ENCODE measurements at places on chromosomes 1 and 21. TPM values are rescaled to one million over a fixed set of nuclear protein-coding genes. Genes with fewer than 3 reads are reported as not detected.

GRCh38 chr1:217647791-217648190 is 16.6 kb downstream of the SPATA17 start:
- DNase-seq, result no peak

- DNase-seq, result no peak
These were observed 41.8 kb downstream of the S100B start for GRCh38 chr21:46562964-46563607.

TNFRSF25 gene
- 88.5 TPM for total RNA-seq

- no peak for DNase-seq
These were observed 191.2 kb upstream of the PROX1 start for GRCh38 chr1:213796525-213796924.

ESRRG gene
- total RNA-seq, result not detected

MYBPH gene
- not detected for total RNA-seq

NR1I3 gene
- total RNA-seq, result not detected

- DNase-seq, result no peak
These were observed 16.0 kb upstream of the SCCPDH start for GRCh38 chr1:246708166-246708565.

FAM72C gene
- 11.1 TPM for total RNA-seq

C1orf87 gene
- not detected for total RNA-seq

BSND gene
- total RNA-seq, result 0.05 TPM

ANGPTL3 gene
- total RNA-seq, result not detected

DNA sequence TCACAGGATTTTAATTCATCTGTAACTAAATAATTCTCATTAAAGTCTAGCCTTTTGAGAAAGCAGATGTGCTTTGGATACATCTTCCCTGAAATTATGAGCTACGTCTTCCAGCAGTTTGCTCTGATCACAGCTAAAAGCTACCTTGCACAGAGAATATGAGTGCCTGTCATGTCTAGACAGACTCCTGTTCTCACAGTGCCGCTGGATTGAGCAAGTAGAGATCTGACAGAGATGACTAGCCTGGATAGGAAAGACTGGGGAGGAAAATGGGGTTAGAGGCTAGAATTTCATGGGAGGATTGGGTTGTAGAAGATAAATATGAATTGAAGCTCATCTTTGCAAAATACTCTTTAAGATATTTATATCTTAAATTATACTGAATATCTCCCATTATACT is 24.1 kb downstream of the CEPT1 start:
- no peak for DNase-seq

GRCh38 chr1:72827278-72827677 is 544.9 kb upstream of the NEGR1 start:
- no peak for DNase-seq

- no peak for DNase-seq
These were observed 6.1 kb upstream of the AGO3 start for GRCh38 chr1:35924838-35925237.

DNA sequence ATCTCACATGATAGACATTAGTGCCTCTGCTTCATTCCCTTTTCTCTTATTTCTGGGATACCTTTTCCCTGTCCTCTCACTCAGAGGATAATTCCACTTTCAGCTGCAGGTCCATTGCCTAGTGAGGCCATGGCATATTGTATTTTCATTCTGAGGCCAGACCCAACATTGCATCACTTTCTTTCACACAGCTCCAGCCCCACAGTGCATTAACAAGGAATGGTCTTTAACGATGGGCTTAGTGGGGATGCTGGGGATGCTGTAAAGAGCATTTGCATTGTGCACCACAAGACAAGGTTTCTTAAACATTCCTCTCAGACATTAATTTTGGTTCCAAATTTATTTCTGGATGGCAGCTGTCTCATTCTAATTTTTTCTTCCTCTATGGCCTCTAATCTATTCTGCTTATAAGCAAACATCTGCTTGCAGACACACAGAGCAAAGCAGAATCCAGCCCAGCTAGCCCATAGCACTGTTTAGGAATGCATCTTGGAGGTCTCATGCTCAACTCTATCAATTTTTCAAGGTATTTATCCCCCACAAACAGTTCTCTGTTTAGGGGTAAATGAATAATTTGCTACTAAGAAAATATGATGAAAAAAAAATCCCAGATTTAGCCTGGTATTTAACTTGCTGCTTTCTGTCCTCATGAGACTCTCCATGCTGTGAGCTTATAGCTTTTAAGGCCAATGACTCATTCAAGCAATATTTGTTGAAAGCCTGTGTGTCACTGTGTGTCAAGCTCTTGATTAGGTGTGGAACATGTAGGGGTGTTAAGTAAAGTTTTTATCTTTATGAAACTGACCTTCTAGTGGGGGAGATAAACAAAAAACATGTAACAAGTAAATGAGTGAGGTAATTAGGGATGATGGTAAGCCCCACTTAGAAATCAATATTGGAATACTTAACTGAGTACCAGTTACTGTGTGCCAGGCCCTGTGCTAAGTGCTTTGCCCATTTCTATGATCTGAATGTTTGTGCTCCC is 44.5 kb upstream of the CCDC190 start:
- DNase-seq, result no peak

DNA sequence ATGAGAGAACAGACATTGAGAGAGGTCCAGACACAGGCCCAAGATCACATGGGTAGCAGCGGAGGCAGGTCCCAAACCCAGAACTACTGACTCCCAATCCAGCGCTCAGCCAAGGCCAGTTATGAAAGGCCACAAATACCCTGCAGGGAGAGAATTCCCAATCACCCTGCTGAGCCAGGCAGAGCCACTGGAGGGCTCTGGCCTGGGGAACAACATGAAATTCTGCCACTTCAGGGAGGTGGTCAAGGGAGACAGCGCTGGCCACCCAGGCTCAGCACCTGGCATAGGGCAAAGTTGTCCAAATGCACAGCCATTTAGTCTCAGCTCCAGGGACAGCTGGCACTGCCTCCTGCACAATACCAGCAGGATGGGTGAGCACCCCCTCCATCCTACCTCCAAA is 27.5 kb downstream of the SLC9A1 start:
- DNase-seq, result no peak

GRCh38 chr1:241598249-241598648 is 41.9 kb downstream of the CHML start:
- no peak for DNase-seq

DNM3 gene
- total RNA-seq, result 2.1 TPM

FCRL1 gene
- total RNA-seq, result not detected

AK5 gene
- 7.0 TPM for total RNA-seq

- no peak for DNase-seq
These were observed 14.1 kb upstream of the THEM4 start for GRCh38 chr1:151923422-151923821.

GRCh38 chr1:246416261-246416660 is 90.8 kb downstream of the SMYD3 start:
- no peak for DNase-seq

DNA sequence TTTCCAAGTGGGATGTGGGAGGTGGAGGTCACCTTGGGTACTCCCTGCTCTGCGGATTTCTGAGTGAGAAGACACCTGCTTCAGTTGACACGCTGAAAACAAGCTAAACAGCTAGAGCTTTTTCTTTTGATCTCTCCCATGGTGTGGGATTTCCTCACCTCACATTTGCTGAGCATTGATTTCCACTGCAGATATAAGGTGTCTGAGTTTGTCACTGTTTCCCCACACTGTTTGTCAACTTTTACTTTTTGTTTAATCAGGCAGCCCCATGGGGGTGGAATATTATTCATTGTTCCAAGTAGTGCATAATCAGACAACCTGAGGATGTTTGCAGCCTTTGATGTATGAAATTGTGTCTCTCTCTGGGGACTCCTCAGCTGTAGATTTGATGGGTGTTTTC is 49.5 kb downstream of the FASLG start:
- peak; percentile 60 for DNase-seq

GRCh38 chr1:21655748-21656147 is 13.4 kb downstream of the RAP1GAP start:
- no peak for DNase-seq

VWA5B1 gene
- total RNA-seq, result 0.15 TPM

UMODL1 gene
- total RNA-seq, result 0.21 TPM

- DNase-seq, result no peak
These were observed 3.7 kb upstream of the ALX3 start for GRCh38 chr1:110074166-110074565.

DNA sequence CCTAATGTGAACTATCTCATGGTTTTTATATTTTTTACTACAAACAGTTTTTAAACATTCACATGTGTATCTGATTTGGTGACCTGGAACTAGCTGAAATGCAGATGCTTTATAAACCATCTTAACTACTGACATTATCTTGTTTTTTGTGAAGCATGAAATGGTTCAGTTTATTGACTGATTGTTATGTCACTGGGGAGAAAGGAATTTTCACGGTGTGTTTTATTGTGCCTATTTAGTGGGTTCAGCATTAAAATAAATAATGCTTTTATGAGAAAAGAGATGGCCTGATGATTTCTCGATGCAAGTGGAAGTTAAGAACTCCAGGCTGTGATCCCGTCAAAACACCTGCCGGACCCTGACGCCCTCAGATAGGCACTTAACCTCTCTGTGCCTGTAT is 79.9 kb upstream of the KIF26B start:
- no peak for DNase-seq

ASCL5 gene
- total RNA-seq, result not detected

DNA sequence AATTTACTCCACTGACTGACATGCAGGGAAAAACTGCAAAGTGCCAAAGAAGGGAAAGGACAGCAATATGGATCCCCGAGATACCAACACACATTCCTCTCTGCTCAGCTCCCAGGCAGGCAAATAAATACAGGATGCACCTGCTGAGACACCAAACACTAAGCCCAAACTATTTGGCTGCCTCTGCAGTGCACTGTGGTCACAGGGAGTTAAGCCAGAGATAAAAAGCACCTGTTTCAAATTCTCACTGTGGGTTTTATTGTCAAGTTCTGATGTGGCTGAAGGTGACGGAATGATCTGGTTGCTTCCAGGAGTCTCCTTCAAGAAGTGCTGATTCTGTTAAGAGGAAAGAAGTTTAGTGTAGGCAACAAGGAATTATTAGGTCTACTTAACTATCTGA is 17.7 kb downstream of the TEX38 start:
- DNase-seq, result no peak

GRCh38 chr1:15883326-15883725 is 35.8 kb downstream of the SPEN start:
- no peak for DNase-seq

- no peak for DNase-seq
These were observed 123.6 kb downstream of the TGFB2 start for GRCh38 chr1:218468711-218469110.

GRCh38 chr1:186793582-186793927 is 35.2 kb upstream of the PLA2G4A start:
- DNase-seq, result no peak

CCT8 gene
- total RNA-seq, result 235 TPM

DNA sequence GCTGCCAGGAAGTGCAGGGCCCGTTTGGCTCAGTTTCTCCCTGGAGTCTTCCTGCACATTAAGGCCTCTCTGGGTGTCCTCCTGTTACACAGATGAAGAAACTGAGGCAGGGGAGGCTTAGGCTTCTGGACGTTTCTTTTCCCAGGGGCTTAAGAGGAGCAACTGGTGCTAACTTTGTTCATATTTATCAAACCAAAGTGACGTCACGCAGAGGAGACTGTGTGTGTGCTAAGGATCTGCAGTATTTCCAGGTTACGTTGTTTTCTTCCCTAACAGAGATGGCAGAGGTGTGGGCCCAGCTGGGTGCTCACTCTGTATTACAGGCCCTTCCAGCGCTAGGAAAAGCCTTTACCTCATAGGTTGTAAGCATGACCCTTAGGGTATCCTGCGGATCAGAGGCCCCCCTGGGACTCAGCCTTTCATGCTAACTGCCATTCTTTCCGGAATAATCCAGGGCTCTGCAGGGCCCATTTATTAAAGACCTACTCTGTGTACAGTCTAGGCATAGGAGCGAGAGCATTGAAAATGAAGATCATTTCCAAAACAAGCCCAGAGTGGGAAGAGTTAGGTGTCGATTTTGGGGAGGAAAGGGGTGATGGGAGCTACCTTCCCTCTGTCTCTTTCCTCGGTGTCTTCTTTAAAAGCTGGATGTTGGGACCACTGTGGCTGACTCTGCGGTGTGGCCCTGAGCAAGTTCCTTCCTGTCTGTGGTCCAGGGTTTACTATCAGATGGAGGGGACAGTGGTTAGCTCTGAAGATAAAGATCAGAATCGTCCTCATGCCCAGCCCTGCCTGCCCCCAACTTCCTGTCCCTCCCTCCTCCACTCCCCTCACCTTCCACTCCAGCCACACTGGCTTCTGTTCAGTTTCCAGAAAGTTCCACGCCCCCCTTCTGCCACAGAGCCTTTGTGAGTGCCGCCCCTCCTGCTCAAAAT is 4.6 kb downstream of the AGTRAP start:
- DNase-seq, result peak; percentile 56

- DNase-seq, result peak; percentile 54
These were observed 38.4 kb upstream of the CD101 start for GRCh38 chr1:116962987-116963639.

ORC1 gene
- total RNA-seq, result 36.7 TPM

ERI3 gene
- total RNA-seq, result 29.2 TPM

DNA sequence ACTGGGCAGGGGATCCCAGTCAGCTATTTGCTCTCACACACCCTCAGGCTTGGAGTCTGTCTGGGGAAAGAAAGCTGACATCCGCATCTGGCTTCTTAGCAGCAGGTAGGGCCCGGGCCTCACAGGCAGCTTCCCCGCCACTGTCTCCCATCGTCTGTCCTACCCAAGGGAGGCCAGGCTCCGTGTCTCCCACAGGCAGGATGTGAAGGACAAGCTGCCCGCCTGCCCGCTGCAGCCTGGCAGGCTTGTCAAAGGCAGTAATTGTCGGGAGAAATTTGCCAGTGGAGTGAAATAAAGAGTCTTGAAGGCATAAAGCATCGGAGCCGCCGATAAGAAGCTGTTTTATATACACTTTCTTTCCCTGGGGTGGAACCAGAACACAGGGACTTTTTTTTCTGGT is 44.0 kb upstream of the DISP3 start:
- no peak for DNase-seq

DNA sequence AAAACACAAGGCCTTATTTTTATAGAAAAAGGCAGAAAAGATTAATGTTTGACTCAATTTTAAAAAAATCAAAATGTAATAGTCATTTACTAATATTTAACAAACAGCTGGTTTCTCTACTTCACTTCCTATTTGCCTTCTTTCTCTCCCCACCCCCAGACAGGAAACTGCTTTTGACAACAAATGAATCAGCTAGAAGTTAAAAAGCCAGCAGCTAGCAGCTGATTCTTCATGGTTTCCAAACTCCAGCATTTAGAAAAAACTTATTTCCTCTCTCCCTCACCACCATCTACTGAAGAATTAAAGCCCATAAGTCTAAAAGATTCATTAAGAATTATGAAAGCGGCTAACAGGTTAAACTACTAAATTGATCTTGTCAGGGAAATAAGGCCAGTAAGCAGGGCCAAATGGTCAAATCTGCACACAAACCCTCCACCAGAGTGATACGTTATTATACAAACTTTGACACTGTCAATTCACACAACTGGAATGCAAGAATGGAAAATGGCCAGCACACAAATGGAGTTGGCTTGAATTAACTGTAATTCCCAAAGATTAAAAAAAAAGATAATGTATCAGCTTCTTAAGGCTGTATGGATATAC is 4.0 kb downstream of the WDR26 start:
- DNase-seq, result peak; percentile 69

TBX15 gene
- total RNA-seq, result not detected

AKR1A1 gene
- 135 TPM for total RNA-seq
